ENCODE measurements at places on chromosomes 12 and 14.
A peak's percentile ranks its signal among the peaks of the same experiment; 100 is the strongest.

- DNase-seq, result no peak
Observed at GRCh38 chr14:94361682-94362081, 26.7 kb downstream of the SERPINA1 start.

- no peak for DNase-seq
Observed at GRCh38 chr12:77058740-77059139, 6.6 kb downstream of the E2F7 start.

DNA sequence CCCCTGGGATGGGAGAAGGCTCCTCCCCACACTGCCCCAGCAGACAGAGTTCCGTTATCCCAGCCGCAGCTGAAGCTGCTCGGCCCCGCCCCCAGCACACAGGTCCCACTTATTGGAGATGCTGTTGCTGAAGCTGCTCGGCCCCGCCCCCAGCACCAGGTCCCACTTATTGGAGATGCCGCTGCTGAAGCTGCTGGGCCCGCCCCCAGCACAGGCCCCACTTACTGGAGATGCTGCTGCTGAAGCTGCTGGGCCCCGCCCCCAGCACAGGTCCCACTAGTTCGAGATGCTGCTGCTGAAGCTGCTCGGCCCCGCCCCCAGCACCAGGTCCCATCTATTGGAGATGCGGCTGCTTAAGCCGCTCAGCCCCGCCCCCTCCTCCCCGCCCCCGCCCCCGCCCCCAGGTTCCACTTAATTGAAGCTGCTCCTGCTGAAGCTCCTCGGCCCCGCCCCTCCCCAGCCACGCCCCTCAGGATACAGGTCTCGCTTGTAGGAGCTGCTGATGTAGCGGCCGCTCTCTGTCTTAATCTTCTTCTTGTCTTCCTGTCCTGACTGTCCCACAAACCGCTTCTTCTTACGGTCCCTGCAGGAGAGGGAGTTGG lies 12.0 kb downstream of the CFAP73 start:
- no peak for DNase-seq

DNA sequence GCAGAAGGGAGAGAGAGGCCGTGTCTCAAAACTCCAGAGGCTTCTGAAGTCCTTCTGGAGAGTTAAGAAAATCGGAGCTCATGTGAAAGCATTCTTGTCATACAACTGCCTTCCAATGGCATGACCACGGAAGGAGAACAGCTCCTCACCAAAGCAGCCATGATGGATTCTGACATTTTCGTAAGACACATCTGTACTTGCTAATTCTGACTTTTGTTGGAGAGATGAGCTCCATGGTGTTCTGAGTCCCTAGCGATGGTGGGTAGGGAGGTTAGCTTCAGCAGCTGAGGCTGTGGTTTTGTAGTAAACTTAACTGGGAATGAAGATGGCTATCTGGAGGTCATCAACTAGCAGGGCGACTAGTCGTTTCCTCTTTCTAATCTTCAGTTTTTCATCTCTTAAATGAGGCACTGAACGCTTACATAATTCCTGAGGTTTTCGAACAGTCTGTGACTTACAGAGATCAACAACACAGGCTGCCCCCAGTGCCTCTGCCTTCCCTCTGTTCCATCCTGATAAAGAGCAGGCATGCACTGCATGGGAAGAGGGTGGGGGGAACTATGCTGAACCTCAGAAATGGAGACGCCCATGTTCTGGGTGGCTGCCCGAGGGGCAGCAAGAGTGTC lies 28.6 kb upstream of the DICER1 start:
- no peak for DNase-seq

GRCh38 chr14:89365061-89365801 lies 51.8 kb downstream of the FOXN3 start:
- peak; percentile 64 for DNase-seq

DNA sequence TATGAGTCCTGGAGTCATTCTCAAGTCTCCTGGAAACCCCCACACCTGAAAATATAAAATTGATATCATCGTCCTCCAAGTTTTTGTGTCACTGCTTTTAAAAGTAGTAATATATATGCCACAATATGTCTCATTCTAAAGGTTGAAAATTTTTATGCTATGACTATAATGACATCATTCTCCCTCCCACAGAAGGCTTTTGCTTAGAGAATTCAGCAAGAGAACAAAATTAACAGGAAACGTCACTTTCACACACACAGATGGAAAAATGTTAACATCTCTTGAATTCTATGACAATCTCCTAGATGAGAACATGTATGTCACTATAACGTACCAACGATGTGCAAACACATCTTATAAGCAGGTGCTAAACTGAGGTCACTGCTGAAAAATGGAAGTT lies 498.3 kb downstream of the FOXG1 start:
- DNase-seq, result no peak

- DNase-seq, result no peak
Observed at GRCh38 chr14:102590667-102591099, 1.8 kb upstream of the RCOR1 start.

DNA sequence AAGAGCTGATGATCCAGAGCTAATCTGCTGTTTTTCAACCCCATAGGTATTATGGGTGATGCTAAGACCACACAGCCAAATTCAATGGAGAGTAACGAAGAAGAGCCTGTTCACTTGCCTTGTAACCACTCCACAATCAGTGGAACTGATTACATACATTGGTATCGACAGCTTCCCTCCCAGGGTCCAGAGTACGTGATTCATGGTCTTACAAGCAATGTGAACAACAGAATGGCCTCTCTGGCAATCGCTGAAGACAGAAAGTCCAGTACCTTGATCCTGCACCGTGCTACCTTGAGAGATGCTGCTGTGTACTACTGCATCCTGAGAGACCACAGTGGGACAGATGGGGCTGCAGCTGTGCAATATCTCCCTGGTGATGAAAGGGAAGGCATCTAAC lies 386.0 kb downstream of the DAD1 start:
- no peak for DNase-seq

GRCh38 chr12:111573476-111573875 lies 25.6 kb downstream of the ATXN2 start:
- DNase-seq, result no peak

DNA sequence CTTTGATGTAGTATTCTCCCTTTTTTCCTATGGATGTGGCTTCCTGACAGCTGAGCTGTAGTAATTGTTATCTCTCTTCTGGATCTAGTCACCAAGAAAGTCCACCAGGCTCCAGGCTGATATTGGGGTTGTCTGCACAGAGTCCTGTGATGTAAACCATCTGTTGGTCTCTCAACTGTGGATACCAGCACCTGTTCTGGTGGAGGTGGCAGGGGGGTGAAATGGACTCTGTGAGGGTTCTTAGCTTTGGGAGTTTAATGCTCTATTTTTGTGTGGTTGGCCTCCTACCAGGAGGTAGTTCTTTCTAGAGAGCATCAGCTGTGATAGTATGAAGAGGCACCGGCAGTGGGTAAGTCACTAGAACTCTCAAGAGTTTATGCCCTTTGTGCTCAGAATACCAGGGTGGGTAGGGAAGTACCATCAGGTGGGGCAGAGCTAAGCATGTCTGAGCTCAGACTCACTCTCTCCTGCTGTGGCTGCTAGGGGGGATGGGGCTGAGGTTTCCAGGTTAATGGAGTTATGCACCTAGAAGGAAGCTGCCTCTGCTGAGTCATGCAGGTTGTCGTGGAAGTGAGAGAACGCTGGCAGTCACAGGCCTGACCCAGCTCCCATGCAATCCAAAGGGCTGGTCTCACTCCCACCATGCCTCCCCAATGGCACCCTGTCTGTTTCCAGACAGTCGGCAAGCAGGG lies 3.0 kb upstream of the TAS2R14 start:
- DNase-seq, result peak; percentile 20

GRCh38 chr12:19674437-19674836 lies 235.1 kb downstream of the AEBP2 start:
- DNase-seq, result no peak

GRCh38 chr12:13183620-13184019 lies 12.9 kb upstream of the EMP1 start:
- DNase-seq, result no peak

DNA sequence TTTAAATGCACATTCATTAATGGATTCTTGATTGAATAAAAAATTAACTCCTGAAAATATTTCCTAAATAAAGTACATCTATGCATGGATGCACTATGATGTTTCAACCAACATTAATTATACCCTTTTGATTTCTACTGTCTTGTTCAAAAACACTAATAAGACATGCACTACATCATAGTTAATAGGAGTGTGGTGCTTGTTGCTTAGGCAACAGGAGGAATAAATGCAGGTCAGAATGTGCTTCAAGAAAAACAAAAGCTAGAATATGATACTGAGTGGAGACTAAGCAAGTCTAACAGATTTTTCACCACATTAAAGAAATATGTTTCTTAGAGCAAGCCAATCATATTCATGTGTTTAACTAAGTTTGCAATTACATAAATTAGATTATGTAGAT lies 495.8 kb upstream of the GARIN6 start:
- no peak for DNase-seq

DNA sequence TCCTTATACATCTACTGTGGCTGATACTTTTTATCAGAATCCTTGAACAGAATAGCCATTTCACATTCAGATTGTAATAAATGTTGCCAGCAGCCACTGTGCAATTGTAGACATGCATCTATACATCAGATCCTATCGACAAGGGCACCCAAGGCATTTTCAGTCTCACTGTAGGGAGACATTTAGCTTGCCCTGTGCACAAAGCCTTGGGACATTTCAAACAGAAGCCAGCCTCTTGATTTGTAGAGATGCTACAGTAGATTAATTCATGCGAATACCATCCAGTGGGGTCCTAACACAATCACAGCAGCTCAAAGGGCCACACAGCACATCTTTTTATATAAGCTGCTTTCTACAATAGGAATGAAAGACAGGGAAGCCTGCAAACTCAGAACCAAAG lies 81.4 kb downstream of the SLC8A3 start:
- no peak for DNase-seq

DNA sequence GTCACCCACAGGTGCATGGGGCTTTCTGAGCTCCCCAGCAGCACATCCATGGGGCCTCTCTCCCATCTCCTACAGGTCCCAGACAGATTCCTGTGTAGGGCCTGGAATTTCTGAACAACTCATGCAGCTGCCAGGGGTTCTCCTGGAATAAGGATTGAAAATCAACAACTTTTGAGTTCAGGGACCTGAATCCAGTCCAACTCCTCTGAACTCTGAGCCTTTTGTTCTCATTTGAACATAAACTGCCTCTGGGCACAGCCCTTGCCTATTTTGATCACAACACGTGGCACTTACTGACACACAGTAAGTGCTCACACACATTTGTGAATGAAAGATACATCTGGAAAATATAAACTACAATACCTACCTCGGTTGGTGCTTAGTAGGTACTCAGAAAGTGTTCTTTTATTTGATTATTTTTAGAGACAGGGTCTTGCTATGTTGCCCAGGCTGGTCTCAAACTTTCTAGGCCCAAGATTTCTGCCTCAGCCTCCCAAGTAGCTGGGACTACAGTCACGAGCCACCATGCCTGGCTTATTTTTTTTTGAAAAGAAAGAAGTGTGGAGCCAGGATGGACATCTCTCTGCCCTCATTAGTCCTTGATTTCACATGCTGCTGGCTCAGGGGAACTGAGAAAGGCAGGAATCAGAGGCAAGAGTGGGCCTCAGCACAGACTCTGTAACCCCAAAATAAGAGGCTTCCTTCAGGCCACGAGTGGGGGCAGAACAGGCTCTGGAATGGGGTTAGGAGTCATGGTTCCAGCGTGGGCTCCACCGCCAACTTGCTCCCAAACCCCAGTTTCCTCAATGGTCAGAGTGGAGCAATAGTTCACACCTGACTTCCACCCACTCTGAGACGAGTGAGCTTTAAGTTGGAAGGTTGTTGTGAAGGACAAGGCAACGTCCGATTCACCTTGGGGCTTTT lies 27.0 kb downstream of the SYNE3 start:
- DNase-seq, result no peak

- DNase-seq, result no peak
Observed at GRCh38 chr14:30251557-30252100, 307.3 kb upstream of the G2E3 start.

GRCh38 chr12:14129611-14130195 lies 148.3 kb upstream of the GRIN2B start:
- DNase-seq, result no peak

- no peak for DNase-seq
Observed at GRCh38 chr12:122979001-122979907, 1.2 kb upstream of the ARL6IP4 start.

- no peak for DNase-seq
Observed at GRCh38 chr12:123734268-123734667, 22.1 kb downstream of the ATP6V0A2 start.

- no peak for DNase-seq
Observed at GRCh38 chr12:28390761-28391385, 200.6 kb downstream of the CCDC91 start.

DNA sequence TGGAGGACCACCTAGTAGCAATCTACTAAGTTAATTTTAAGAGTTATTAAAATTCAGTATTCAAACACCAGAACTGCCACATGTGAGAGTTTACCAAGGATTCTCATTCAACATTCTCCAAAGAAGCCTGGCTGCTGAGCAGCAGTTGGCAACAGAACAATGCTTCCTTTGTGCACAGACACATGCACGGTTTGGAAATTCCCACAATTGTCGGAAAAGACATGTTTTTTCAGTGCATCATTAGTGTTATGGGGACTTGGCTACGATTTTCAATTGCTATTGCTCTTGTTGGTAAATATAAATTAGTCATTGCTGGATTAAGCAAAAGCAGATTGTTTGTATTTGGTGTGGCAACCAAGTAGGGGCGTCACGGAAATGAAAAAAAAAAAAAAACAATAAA lies 22.2 kb downstream of the ST8SIA1 start:
- DNase-seq, result no peak

GRCh38 chr12:102848832-102849231 lies 68.2 kb downstream of the PAH start:
- DNase-seq, result no peak

- no peak for DNase-seq
Observed at GRCh38 chr12:67829896-67830295, 159.4 kb upstream of the IFNG-AS1 start.

DNA sequence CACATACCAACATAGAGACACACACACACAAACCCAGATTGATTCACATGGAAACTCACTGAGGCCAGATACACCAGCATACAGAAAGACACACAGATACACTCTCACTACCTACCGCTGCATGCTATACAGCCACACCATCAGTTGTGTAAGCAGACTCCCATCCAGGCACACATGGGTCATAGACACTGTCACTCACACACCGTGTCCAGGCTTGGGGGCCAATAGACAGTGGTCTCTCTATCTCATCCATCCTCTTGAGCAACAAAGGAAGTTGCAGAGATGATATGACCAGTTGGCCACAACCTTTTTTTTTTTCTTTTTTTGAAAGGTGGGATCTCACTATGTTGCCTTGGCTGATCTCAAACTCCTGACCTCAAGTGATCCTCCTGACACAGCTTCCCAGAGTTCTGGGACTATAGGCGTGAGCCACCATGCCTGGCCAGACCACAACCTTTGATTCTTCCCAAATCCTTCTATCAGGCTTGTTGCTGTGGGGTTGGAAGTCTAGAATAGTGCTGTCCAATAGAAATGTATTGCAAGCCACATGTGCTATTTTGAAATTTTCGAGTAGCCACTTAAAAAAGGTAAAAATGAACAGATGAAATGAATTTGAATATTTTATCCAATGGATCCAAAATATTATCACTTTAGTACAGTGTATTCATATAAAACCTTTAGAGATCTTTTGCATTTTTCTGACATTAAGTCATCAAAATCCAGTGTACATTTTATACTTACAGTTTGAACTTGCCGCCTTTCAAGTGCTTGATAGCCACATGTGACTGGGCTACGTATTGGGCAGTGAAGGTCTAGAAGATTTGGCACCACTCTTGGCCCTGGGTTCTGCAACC lies 7.4 kb downstream of the LRP1-AS start:
- DNase-seq, result no peak

GRCh38 chr14:103832046-103832445 lies 15.3 kb downstream of the PPP1R13B start:
- no peak for DNase-seq

- no peak for DNase-seq
Observed at GRCh38 chr14:103819503-103820307, 27.7 kb downstream of the PPP1R13B start.
